ENCODE measurements at places on chromosomes 12 and 14.

- DNase-seq, result no peak
These were observed 67.2 kb downstream of the FERMT2 start for GRCh38 chr14:52883658-52884057.

GRCh38 chr12:28620281-28620680 is 430.0 kb downstream of the CCDC91 start:
- DNase-seq, result no peak

- no peak for DNase-seq
These were observed 27.8 kb downstream of the GPHB5 start for GRCh38 chr14:63290741-63291430.

- DNase-seq, result no peak
These were observed 1.7 kb upstream of the TMPO start for GRCh38 chr12:98513379-98514322.

DNA sequence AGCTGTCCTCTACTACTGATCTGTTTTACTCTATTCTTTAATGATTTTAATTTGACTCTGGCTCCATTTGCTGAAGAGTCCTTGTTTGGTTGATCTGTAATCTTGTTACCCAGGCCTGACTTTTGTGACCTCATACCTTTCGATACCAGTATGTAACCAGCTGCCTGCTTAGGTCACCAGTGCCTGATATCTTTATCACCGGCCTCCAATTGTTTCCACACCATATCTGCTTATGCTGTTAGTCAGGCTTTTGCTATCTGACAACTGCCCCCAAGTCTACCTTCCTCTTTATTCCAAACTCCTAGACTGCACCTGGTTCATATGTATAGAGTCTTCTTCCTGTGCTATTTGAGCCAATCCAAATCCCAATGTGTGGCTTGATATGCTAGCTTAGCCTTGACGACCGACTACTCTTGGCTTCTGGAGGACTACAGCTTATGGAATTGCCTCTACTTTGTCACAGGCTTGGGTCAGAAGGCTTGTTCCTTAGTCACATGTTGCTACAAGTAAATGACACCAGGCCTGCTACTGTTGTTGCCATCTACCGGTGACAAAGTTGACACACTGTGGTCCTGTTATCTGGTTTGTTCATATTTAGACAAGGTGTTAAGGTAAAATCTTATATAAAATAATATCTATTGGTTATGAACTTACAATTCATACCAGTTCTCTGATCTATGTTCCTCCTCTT is 193.9 kb downstream of the TRHDE start:
- DNase-seq, result no peak

GRCh38 chr14:90660865-90661570 is 155.2 kb downstream of the TTC7B start:
- no peak for DNase-seq

GRCh38 chr14:103716091-103716801 is 636 bp downstream of the ZFYVE21 start:
- DNase-seq, result no peak

GRCh38 chr14:103519043-103519836 is 3.4 kb downstream of the CKB start:
- DNase-seq, result no peak

GRCh38 chr12:65168681-65169319 is 583 bp upstream of the LEMD3 start:
- DNase-seq, result no peak

DNA sequence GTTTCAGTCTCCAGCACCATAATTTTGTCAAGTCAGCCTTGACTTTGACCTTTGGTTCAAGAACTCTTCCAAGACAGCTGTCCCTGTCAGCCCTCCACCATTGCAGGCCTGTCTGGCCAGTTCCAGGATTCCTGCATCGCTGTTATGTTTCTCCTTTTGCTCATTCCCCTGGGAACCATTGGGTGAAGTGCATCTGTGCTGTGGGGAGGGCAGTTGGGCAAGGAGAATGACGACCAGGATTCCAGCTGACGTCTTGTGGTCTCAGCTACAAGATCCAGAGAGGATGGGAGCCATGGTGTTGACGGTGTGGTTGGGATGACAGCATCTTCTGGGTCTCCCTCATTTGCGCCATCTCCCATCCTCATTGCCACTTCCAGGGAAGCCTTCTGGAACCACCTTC is 45.9 kb upstream of the SLC24A4 start:
- DNase-seq, result no peak

GRCh38 chr14:30162066-30162465 is 234.4 kb upstream of the PRKD1 start:
- DNase-seq, result no peak

- no peak for DNase-seq
These were observed 37.0 kb downstream of the PLEKHG3 start for GRCh38 chr14:64741200-64741599.

- DNase-seq, result no peak
These were observed 1.4 kb downstream of the WSB2 start for GRCh38 chr12:118059341-118060191.

DNA sequence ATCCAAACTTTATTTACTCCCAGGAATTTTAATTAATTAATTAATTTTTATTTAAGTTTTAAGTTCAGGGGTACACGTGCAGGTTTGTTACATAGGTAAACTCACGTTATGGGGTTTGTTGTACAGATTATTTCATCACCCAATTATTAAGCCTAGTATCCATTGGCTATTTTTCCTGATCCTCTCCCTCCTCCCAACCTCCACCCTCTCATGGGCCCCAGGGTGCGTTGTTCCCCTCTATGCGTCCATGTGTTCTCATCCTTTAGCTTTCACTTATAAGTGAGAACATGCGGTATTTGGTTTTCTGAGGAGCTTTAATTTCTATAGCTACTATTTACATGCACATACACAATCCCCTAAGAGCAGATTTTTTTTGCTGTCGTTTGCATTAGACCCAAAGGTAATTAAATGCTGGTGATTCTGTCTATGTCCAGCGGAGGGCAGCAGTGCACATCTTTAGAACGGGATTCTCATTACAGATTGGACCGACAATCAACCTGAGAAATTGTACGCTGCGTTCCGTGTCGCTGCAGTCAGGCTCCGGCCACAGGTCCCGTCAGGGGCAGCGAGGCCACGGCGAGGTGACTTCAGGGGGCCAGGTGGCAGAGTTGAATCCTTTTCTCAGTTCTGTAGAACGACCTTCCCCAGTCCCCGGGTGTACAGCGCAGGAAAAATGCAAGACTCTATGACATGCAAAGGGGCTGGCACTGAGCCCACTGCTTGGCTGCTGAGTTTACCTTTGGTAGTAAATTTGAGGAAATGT is 11.6 kb downstream of the TMEM30B start:
- DNase-seq, result no peak

GRCh38 chr12:63874897-63875480 is 30.5 kb downstream of the SRGAP1 start:
- DNase-seq, result no peak

DNA sequence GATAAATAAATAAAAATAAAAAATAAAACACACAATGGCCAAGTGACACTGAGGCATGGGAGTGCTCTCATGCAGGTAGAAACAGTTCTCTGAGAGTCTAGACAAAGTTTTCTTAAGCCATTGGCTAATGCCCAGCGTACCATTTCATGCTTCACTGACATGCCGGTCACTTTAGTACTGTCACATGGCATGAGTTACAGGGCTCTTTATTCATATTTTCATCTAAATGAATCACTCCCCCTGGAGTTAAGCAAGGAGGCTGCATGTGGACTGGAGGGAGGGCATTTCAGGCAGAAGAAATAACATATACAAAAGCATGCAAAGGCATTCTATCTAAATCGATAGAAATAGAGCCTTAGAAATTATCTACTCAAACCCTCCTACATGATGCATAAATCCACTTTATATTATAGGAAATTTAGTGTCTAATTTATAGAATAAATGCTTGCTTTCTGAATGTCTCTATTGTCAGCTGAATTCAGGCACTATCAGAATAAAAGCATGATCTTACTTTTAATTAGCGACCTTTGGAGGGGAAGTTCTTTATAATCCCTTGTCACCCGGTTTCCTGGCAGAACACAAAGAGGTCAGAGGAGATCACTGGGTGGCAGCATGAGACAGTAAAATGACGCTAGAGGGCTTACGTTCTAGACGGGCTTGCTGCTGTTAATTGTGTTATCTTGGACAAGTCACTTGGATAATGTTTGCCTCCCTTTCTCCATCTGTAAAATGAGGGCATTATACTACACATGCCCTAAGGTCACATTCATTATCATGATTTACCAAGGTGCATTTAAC is 17.5 kb downstream of the DYRK4 start:
- no peak for DNase-seq

GRCh38 chr12:92552412-92553108 is 150.2 kb upstream of the PLEKHG7 start:
- DNase-seq, result no peak

DNA sequence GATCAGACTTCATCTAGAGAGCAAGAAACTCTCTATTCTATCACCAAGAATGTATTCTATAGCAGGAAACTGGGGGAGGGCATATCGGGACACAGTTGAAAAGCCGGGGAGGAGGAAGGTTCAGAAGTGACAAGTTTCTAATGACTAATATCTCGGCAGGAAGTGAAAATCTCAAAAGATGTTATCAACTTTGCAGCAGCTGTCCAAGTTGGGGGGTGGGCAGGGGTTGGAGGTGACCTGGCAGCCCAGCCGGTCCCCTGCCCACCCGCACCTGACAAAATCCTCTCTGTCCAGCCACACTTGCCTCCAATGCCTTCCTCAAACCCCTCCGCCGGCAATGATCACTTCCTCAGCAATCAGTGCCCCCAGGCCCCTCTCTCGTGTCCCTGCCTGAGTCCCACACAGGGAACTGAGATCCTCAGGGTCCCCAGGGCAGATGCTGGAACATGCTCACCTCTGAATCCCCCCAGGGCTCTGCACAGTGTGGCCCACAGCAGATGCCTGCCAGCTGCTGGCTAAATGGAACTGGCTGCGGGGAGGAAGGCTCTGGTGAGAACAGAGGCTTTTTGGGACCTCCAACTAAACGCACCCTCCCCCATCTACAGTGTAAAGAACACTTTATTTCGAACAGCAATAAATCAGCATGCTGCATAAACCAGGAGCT is 43.9 kb downstream of the CCDC88C start:
- DNase-seq, result no peak

DNA sequence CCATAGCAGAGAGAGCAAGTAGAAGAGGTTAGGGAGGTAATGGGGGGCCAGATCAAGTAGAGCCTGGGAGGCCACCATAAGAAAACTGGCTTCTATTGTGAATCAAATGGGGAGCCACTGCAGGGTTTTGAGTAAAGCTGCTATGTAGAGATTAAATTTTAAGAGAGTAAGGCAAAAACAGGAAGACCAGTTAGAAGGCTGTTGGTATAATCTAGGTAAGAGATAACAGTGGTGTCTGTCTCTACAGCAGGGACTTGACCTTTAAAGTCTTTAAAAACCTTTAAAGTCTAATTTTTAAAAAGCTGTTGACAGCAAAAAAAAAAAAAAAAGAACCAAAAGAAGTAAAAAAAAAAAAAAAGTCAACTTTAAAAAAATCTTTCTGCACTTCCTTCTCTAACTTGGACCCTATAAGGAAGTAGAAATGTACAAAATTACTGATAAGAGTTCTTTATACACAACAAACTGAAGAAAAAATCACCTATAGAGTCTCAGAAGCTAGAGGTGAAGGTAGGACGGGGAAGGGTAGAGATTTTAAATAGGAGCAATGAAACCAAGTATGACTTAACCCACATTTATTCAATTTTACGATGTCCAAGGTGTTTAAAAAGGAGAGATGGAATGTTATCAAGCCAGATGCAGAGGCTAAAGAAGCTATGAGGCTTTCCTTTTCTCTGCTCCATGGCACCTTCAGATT is 26.1 kb downstream of the SGPP1 start:
- no peak for DNase-seq

DNA sequence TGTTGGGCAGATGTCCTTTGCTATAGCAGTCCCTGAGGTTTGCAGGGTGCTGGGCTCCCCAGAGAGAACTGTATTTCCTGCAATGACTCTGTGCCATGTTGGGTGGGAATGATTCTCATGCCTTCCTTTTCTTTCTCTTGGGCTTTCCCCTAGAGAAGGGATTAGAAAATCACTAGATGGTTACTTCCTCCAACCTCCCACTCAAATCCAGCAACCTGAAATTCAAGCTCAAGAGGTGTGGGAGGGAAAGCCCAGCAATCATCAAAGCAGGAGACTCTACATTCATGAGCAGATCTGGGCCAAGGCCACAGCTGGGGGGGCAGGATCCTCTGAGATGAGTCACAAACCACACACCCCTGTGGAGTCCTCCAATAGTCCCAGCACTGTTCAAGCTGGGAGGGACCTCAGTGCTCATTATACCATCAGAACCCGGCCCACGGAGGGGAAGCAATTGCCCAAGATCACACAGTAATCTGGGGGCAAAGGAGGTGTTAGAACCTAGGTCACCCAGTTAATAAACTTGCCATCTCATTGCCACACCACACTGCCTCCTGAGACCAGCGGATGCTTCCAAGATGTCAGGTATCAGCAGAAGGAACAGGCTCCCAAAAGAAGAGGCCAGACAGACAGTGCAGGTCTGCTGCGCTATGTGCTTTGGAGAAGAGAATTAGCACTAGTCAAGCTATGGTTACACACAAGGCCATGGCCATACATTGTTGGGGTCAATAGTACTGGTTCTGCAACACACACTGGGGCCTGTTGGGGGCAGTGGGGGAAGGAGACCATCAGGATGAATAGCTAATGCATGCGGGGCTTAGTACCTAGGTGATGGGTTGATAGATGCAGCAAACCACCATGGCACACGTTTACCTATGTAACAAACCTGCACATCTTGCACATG is 65.7 kb downstream of the TTC9 start:
- peak; percentile 8 for DNase-seq

GRCh38 chr14:64865109-64865508 is 14.6 kb downstream of the SPTB start:
- DNase-seq, result no peak

DNA sequence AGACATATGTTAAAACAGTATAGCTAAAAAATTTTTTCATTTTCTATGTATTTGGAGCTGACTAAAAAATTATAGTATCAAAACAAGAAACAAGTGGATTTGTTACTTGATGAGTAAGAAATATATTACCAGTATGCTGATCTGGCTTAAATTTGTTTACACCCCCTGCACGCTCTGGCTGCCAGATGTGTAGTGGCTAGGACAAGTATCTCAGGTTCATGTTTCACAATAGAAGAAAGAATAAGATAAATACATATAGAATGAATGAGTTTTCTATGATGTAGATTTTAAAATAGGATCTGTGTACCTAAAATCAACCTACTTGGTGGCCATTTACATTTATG is 13.1 kb downstream of the NAA30 start:
- DNase-seq, result no peak

DNA sequence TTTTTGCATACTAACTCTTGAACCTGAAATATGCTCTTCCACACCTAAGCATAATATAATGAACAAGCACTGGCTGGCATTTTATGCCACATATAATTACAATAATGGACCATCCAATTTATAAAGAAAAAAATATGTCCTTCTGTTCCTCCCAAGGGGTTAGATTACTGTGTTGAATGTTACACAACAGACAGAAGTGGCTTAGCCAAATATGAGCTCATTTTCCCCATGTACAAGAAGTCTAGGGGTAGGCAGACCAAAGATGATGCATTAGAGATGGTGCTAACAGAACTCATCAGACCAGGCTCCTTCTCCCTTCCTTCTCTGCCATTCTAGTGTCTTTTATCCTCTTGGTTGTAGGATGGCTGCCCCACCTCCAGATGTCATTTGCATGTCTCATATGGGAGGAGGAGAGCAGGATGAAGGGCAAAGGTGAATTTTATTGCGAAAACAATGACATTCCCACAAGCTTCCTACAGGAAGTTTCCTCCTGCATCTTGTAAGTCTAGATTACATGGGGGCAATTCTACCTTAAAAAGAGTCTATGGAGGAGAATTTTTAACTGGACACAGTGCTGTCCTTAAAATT is 43.9 kb upstream of the SLC2A13 start:
- DNase-seq, result no peak

All from fibroblast of skin of left quadriceps (primary cell).